HT1080 (cell line): ENCODE measurements at places on chromosomes 7 and 10. TPM values are rescaled to one million over a fixed set of nuclear protein-coding genes. Genes with fewer than 3 reads are reported as not detected.

GRCh38 chr10:69642747-69643146 is 12.7 kb downstream of the FAM241B start:
- no peak for DNase-seq

DNA sequence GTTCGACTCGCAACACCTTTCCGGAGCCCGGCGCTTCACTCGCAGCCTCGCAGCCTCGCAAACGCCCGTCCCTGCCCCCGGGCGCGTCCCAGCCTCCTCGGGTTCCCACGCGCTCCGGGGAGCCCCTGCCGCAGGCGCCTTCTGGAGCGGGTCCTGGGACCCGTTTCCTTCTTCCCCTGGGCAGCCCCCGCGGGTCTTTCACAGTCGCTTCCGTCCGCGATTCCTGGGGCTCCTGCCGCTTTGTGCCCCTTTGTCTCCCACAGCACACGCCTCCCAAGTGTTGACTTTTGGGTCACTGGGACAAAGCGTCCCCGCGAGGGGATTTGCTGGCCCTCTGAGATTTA is 140.7 kb downstream of the DYNC2I1 start:
- no peak for DNase-seq

DNA sequence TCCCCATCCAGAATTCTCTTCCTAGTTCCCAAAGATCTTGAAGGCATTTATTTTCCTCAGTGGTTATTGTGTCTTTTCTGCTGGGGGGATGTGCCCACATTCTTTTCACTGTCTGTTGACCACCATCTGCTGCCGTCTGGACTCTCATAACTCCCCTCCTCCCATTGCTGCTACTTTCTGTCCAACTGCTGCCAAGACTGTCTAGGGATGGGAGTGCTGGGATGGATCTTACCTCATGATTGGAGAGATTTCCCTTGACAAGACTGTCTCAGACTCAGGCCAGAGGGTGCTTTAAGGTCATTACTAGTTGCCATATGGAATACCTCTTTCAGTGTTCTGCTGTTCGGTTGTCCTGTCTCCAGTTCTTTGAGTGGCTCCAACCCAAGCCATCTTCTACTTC is 141.6 kb downstream of the C1GALT1 start:
- no peak for DNase-seq

- DNase-seq, result no peak
These were observed 604 bp upstream of the SHTN1 start for GRCh38 chr10:117005527-117006055.

DNA sequence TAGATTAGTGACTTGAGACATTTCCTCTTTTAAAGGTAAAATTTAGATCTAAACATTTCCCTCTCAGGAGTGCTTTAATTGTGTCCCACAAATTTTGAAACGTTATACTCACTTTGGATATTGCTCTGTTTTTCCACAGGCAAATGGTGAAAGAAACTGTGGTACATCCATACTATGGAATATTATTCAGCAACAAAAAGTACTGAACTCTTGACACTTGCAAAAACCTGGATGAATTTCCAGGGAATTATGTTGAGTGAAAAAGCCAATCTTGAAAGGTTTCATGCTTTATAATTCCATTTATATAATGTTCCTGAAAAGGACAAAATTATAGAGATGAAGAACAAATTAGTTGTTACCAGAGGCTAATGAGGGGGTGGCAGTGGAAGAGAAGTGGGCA is 153.3 kb upstream of the SVIL start:
- no peak for DNase-seq

The ABCA13 gene
- total RNA-seq, result 1.2 and 1.7 TPM in 2 replicates
